LNCaP clone FGC (cell line): ENCODE measurements at places on chromosomes 6 and 20.

DNA sequence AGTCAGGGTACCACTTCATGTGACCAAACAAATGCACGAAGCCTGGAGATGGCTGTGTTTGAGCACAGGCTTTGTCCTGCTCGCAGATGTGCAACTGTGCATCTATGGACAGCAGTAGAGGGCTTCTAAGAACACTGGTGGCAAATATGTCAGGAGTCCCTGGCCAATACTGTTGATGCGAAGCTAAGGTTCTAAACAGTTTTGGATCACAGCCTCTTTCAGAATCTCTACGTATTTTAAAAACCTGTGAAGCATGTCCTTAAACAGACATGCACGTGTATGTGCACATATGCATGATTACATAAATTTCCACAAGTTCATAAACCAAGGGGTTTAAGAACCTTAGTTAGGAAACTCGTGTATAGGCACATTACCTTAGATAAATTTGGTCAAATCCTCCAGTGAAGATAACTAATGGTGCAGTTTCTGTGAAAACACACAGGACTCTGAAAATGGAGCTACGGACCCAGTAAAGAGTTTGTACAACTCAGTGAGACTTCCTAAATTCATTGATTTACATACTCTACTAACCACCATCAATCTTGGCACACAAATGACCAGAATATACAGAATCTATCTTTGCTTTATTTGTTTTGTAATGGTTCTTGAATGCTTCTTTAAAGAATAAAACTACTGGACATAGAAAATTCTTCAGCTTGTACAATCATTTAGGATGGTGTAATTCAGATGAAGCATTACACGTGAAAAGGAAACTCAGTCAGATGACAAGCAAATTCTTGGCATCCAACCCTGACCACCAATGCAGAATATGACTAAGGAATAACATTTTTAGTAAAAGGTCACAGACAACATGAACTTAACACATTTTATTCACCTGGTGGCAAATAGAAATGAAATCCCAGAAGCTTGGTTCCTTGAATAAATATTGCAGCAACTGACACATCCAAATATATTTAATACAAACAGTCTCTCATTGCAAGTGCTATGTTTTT, 27.4 kb downstream of the KCNQ5 start:
- no peak for DNase-seq

DNA sequence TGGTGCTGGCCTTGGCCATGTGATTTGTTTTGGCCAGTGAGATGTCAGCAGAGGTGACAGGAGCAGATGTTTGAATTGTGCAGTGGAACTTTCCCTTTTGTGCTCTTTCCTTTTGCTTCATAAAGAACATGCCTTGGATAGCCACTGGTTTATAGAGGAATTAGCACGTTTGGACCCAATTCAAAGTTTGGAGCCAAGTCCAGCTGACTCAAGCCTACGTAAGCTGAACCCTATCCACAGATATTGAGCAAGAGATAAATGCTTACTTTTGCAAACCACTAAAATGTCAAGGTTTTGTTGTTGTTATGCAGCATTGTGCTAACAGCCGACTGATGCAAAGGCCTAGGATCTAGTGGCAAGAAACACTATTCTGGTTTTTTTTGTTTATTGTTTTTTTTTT, 230.9 kb upstream of the CITED2 start:
- DNase-seq, result no peak

DNA sequence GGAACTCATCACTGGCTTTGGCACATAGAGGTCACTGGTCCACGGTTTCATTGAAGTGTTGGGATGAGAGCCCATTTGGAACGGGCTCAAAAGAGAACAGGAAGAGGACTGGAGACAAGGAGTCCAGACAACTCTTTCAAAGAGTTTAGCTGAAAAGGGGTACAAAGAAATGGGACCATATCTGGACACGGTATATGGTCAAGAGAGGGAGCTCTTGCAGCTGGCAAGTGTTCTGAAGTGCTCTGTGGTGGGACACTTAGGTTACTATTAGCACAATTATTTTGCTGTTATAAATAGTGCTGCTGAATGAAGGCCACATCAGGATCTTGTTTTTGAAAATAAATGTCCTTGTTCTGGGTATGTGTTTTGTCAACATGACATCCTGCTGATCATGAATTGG, 4.6 kb downstream of the SGK2 start:
- no peak for DNase-seq

- no peak for DNase-seq
Measured at GRCh38 chr20:11677428-11677827, 240.3 kb upstream of the BTBD3 start.

- no peak for DNase-seq
Measured at GRCh38 chr20:10300582-10301446, 82.2 kb downstream of the SNAP25 start.

DNA sequence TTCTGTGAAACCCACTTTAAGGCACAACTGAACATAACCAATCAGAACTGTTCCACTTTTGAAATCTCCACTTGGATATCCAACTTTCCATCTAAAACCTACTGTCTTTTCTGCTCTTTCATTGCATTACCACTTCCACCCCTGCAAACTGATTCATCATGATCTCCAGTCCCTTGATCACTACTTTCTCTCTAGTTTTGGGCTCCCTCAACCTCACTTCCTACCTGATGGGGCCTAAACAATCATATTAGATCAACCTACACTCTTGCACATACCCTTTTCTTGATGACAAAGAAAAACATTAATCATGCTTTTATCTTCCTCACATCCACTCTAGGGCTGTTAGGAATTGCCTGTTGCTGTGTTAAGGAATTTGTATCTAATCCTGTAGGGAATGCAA, 137.6 kb downstream of the PDSS2 start:
- DNase-seq, result no peak

- no peak for DNase-seq
Measured at GRCh38 chr6:15375018-15375417, 129.1 kb downstream of the JARID2 start.

GRCh38 chr20:21521596-21522480, 8.0 kb upstream of the NKX2-2 start:
- no peak for DNase-seq

DNA sequence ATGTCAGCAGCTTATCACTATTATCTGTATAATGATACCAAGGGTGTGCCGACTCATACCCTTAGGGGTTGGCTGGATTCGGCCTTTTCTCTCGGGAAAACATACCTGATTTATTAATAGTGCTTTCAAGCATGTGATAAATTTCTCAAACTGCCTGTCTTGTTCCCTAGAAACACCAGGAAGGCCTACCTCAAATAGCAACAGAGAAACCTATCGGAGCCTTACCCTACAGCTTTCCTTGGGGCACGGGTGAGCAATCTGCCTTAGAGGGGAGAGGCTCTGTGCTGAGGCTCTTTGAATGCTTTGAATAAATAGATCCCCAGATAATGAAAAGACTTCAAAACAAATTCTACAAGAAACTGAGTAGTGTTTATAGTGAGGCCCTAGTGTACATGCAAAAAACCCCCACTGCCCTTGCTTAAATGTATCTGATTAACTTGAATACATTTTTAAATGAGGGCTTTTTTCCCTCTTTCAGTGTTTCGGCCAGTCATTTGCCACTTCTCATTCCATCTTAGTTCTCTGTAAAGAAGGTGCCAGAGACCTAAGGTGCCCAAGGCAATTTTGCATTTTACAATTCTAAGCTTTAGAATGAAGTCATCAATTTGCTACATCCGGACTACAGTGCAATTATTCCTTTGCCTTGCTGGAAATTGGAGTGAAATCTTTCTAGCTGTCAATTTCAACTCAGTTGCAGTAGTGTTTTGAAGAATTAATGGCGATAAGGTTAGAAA, 320.1 kb downstream of the ESR1 start:
- DNase-seq, result no peak

DNA sequence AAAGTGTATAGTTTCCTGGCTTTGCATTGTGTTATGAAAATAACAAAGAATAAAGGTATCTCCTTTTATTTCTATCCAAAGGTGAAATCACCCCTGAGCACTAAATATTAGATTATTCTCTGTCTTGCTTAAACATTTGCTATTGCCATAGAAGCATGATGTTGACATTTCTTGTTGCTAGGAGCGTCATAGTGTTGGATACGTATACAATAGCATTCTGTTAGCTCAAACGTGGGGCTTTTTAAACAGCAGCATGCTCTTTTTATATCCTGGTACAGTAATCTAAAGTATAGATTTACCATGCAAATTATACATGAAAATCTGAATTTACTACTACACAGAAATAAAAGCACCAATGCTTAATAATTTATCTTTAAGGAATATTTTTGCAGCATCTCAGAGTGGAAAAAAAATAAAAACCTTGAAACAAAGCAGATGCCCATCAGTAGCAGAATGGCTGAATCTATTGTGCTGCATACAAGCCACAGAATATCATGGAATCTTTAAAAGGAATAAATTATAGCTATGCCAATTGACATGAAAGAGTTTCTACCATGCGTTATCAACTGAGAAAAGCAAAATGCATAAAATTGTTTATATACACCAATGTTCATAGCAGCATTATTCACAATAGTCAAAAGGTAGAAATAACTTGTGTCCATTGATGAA, 9.6 kb upstream of the HSF2 start:
- DNase-seq, result no peak

GRCh38 chr6:123022975-123023374, 26.9 kb downstream of the CLVS2 start:
- no peak for DNase-seq

DNA sequence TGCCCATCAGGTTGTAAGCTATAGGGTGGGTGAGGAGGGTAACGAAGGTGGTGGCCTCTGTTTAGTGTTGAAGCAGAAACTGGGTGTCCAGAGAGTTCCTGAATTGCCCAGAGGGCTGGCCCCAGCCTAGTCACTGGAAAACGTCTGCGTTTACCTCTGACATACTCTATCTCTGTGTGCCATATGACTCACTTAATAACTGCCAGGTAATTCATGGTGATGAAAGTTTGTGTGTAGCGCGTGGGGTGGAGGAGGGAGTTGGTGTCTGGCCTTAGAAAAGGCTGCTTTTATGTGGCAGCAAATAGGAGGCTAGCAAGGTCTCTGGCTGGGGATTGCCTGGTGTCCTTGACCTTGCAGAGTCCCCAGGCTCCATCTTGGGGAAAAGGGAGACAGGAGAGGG, 47.3 kb downstream of the SLC35D3 start:
- DNase-seq, result no peak

GRCh38 chr20:2385496-2385895, 4.8 kb downstream of the TGM6 start:
- DNase-seq, result no peak

GRCh38 chr20:2467412-2467811, 3.2 kb downstream of the SNRPB start:
- DNase-seq, result no peak

DNA sequence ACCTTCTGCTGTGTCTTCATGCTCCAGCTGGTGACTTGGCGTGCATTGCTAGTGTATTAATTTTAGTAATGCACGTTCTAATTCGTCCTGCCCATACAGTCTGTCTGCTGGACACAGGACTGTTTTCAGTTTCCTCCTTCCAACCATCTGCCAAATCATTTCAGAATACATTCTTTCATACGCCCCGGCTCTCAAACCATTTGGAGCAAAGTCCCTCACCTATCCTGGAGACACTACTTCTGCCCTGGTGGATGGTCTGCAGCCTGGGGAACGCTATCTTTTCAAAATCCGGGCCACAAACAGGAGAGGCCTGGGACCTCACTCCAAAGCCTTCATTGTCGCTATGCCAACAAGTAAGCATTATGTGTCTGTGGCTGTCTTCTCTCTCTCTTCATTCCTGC, 60.5 kb downstream of the FNDC1 start:
- no peak for DNase-seq

DNA sequence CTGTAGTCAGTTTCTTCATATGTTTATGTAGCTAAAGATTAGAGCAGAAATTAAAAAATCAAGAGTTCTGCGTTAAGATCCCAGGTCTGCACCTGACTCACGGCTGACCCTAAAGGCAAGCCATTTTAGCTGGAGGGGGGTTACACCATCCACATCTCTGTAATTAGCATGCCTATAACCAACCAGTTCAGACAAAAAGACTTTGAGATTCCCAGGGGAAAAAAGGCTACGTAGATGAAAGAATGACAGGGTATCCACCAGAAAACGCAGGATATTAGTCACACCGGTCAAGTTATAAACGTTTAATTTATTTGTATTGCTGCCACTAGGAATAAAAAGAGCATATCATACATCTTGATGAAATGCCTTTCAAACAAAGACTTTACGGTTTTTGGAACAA, 299.1 kb downstream of the FOXC1 start:
- no peak for DNase-seq

- DNase-seq, result no peak
Measured at GRCh38 chr20:63978319-63979228, 868 bp downstream of the SAMD10 start.

DNA sequence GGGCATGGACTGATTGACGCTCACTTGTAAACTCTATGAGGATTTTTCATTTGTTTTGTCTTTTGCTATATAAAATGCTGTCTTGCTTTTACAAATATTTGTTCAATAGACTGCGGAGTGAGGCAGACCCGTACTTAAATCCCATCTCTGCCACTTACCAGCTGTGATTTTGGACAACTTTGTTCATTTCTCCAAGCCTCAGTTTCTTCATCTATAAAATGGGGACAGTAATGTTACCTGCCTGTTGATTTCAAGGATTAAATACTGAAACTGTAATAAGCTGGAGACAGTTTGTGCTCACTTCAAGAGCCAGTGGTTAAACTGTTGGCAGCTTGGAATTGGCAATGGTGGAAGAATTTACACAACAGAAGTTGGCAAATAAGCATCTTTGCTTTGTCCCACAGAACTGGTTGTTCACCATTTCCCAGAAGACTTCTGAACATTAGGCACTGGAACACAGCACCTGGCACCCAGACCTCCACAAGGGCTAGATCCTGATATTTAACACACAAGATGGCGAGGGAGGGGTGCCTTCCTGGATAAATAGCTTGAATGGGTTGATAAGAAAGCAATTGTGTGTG, 479.2 kb downstream of the QKI start:
- peak; percentile 23 for DNase-seq

DNA sequence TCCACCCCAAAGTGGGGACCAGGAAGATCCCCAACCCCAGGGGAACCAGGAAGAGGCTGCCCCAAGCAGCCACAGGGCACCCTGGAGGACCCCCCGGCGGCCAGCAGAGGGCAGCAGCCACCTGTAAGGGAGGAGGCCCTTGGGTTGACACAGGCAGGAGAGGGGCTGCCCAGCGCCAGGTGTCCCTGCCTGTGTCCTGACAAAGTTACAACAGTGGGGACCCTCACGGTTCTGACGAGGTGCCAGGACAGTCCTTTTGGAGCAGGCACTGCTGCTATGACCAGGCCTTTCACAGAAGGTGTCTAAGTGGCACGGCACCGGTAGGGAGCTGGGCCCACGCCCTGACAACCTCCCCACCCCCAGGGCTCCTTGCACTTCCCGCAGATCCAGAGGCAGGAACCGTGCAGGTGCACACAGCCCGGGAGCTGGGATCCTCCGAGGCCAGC, 176.7 kb downstream of the BMP7 start:
- no peak for DNase-seq

- no peak for DNase-seq
Measured at GRCh38 chr20:55977690-55978459, 27.4 kb downstream of the CBLN4 start.

- DNase-seq, result no peak
Measured at GRCh38 chr6:48713612-48714011, 602.6 kb upstream of the PTCHD4 start.
